Posterior vena cava (tissue), 2 donors: ENCODE measurements at places on chromosomes 4 and X. TPM values are rescaled to one million over a fixed set of nuclear protein-coding genes. Genes with fewer than 3 reads are reported as not detected.

Gene ARMCX4
- 17.8 TPM for total RNA-seq

Gene TCP11X1
- not detected for total RNA-seq

Gene PCYT1B
- 1.1 TPM for total RNA-seq

DNA sequence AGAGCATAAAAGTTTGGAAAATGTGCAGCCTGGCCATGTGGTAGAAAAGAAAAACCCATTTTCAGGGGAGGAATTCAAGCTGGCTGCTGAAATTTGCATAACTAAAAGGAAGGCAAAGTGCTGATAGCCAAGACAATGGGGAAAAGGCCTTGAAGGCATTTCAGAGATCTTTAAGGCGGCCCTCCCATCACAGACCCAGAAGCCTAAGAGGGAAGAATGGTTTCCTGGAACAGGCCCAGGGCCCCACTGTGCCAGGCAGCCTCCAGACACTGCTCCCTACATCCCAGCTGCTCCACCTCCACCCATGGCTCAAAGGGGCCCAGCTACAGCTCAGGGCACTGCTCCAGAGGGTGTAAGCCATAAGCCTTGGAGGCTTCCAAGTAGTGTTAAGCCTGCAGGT lies 158.0 kb upstream of the PRDX4 start:
- DNase-seq = no peak

GRCh38 chrX:131988236-131988635 lies 34.9 kb upstream of the STK26 start:
- no peak for DNase-seq

DNA sequence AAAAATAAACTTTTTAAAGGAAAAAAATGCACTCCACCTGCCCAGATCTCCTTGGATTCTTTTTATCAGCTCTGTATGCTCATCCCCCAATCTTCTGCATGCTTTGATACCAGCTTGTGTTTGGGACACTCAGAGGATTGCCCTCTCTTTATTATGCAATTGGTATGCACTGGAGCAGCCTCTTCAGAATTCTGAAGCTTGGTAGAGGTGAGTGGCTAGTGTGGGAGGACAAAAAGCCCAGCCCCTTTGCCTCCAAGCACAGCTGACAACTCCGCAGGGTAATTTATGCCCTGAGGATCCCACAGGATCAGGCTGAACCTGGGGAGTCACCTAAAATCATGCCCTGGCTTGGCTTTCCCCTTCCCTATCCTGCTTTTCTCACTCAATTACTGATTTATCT lies 16.7 kb downstream of the IL21 start:
- DNase-seq = no peak

DNA sequence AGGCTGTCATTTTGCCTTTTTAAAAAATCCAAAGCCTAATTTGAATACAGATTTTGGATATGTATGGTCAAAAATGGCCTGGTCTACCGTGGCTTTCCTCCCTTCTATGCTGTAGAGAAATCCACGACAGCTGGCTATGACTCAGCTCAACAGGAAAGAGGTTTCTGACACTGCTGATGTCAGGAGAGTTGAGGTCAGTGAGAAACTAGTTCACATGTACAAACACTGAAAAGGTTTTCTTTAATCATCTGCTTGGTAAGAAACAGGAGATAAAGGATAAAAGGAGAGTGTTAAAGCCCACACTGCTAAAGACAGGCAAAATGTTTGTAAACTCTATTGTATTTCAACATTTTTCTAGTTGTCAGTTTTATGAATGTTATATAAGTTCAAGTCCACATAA lies 113.9 kb downstream of the NYX start:
- no peak for DNase-seq
